Stimulated activated CD4-positive, alpha-beta T cell treated with anti-CD3 and anti-CD28 coated beads, Interleukin-15, amount 100 ng/mL, for 1 hour (primary cell): ENCODE measurements at places on chromosomes 4 and X.

GRCh38 chr4:16687845-16688244, 210.6 kb downstream of the LDB2 start:
- no peak for DNase-seq

DNA sequence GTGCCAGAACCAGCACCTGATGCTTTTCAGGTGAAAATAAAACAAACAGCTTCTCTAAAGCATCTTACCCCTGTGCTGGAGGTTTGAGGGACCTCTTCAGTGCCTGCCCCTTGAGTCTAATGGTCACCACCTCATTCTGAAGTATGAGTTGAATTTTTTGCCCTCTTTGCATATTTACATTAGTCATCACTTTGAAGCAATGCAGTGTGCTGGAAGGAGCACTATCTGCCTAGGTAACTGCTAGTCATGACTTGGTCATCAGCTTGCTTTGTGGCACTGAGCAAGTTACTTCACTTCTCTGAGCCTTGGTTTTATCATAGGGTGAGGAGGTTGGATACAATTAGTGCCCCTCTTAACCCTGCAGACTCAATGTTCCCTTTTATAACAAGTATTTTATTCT, 44.9 kb downstream of the SPATA18 start:
- DNase-seq = no peak

DNA sequence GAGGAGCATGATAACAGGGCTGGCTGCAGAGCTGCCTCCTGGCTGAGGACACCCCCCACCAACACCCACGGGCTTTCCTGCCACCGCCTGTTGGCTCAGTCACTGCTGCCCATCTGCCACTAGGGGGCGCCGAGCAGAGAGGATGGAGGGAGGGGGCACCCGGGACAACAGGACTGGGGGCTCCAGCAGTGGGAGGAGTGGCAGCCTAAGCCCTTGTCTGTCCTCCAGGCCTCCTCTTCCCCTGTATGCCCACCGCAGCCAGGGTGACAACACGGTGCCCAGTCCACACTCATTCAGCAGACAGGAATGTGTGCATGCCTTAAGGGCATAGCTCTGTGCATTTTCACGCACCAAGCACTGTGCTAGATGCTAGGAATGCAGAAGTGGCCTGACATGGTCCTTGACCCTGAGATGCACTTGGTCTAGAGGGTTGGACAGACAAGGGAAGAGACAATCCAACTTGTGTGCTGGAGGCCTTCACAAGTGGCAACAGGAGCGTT, 149.9 kb downstream of the AMMECR1 start:
- peak; percentile 12 for DNase-seq

DNA sequence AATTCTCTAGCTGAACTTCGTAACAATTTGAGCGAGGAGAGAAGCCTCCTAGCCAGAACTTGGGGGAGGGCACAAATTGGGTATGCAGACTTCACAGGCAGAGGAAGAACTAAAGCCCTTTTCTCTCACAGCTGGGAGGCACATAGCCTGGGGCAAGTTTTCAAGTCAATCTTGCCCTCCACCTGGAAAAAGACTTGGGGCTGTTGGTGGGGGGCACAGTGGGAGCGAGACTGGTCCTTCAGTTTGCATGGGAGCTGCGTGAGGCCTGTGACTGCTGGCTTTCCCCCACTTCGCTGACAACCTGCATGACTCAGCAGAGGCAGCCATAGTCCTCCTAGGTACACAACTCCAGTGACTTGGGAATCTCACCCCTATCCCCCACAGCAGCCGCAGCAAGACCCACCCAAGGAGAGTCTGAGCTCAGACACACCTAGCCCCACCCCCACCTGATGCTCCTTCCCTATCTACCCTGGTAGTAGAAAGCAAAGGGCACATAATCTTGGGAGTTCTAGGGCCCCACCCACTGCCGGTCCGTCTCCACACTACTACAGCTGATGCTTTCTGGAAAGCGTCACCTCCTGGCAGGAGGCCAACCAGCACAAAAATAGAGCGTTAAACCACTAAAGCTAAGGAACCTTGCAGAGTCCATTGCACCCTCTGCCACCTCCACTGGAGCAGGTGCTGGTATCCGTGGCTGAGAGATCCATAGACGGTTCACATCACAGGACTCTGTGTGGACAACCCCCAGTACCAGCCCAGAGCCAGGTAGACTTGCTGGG, 160.8 kb downstream of the CBLL2 start:
- no peak for DNase-seq

DNA sequence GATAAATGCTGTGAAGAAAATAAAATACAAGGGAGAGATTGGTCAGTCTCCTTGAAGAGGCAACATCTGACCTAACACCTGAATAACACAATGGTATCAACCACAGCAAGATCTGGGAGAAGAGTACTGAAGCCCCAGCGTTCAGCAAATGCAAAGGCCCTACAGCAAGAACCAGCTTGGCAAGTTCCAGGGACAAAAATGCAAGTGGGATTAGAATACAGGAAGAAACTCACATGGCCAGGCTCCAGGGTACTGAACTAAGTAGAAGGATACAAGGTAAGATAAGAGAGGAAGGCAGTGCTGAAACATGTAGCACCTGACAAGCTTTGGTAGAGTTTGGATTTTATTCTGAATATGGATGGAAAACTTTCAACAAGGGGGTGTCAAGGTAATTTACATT, 3.6 kb downstream of the SMIM14 start:
- DNase-seq = no peak

GRCh38 chrX:21193196-21193595, 181.0 kb upstream of the CNKSR2 start:
- DNase-seq = no peak

GRCh38 chrX:2554891-2555290, 54.1 kb upstream of the DHRSX start:
- no peak for DNase-seq

DNA sequence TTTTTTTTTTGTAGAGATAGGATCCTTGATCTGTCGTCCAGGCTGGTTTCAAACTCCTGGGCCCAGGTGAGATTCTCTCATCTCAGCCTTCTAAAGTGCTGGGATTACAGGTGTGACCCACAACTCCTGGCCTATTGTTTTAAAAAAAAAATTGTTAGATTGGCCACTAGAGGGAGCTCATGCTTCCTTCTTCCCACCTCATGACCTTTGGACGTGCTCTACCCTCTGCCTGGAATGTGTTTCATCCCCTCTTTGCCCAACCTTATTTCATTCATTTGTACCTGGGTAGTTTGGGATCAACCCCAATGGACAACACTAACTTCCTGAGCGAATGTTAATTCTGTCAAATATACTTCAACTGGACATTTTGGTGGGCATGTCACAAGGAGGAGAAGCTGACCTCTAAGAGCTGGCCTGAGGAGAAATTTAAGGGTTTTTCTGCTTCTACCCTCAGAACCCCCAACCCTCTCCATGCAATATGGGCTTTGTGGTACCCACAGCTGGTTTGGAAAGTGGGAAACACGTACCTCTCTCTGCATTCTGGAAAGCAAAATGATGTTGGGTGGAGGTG, 6.4 kb downstream of the PPEF2 start:
- DNase-seq = no peak

DNA sequence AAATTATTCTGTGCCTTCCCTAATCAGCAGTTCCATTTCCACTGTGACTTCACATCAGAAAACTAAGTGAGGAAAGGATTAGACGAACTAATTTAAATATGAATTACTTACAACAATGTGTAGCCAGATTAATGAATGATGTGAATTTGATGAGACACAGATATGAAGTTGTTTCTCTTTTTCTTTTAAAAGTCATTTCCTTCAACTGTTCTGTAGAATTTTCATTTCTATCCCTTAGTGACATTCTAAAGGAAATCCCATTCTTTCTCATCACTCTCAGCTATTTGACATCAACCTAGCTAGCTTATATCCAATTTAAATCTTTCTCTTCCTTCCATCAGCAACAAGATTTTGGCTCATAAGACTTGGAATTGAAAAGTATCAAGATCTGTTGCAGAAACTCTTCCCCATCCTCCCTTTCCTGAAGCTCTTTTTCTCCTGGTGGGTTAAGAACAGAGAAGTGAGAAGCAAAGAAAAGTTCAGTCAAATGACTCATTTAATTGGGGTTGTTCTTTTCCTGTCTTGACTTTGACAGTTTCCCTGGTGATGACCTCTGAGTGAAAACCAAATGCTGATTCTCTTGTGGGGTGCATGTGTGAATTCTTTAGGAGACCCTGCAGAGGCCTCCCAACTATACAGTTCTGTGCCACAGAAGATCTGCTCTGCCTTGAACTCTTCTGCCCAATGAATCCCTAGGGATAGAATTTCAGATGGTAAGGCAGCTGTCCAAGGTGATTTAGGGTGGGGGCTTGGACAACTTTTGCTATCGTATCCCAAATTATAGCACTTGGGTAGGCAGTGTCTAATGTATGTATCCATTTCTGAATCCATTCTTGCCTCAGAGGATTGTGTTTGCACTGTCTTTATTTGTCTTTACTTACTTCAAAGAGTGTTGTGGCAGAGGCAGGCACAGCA, 232.5 kb upstream of the GPRIN3 start:
- no peak for DNase-seq

- DNase-seq = no peak
These were observed 41.6 kb downstream of the ARHGAP10 start for GRCh38 chr4:147773261-147774184.

DNA sequence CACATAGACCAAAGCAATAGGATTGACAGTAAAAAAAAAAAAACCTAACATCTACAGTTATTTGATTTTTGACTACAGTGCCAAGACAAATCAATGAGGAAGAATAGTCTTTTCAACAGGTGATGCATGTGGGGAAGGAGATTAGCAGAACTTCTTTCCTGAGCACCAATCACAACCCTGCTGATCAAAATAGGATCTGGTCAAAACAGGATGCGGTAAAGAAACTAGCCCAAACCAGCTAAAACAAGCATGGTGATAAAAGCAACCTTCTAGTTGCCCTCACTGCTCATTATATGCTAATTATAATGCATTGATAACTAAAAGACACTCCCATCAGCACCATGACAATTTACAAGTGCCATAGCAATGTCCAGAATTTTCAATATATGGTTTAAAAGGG, 667.5 kb downstream of the GRXCR1 start:
- no peak for DNase-seq

DNA sequence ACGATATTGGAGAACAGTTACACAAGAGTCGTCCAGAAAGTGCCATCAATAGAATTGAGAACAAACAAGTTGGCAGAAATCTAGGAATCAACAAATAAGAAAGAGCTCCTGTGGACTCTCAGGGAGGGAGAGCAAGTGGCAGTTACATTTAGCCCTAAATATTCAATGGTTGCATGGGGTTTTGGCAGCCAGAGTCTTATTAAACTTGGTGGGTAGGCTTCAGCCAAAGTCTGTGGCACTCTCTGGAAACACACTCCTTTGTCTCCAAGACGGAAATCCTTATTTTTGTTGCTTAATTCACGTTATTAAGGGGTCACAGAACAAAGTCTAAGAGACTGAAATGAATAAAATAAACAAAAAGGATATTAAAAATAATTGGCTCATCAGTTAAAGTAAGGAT, 742.2 kb upstream of the ATOH1 start:
- no peak for DNase-seq

DNA sequence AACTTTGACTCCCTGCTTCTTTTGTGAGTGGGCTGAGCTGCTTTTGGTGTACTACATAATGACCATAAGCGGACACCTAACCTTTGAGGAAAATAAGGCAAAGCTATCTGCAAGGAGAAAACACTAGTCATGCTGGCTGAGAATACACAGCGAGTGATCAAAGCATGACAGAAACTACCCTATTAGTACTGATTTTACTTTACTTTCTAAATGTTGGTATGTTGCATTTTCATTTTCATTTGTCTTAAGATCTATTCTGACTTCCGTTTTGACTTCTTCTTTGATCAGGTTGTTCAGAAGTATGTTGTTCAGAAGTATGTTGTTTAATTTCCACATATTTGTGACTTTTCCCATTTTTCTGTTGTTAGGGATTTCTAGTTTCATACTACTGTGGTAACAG, 361.1 kb downstream of the TRAM1L1 start:
- DNase-seq = no peak

GRCh38 chrX:44344194-44344593, 722 bp upstream of the EFHC2 start:
- DNase-seq = peak; percentile 21

DNA sequence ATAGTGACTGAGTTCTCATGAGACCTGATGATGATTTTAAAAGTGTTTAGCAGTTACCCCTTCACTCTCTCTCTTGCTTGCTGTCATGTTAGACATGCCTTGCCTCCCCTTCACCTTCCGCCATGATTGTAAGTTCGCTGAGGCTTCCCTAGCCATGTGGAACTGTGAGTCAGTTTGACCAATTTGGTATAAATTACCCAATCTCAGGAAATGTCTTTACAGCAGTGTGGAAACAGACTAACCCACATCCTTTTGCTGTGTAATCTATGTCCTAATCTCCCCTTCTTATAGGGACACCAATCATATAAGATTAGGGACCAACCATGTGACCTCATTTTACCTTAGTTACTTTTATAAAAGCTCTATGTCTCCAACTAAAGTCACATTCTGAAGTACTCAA, 677.8 kb downstream of the ADGRL3 start:
- no peak for DNase-seq

GRCh38 chrX:134004084-134004483, 18.7 kb upstream of the GPC3 start:
- DNase-seq = no peak

- DNase-seq = no peak
These were observed 2614.2 kb downstream of the PCDH7 start for GRCh38 chr4:33334416-33334815.

DNA sequence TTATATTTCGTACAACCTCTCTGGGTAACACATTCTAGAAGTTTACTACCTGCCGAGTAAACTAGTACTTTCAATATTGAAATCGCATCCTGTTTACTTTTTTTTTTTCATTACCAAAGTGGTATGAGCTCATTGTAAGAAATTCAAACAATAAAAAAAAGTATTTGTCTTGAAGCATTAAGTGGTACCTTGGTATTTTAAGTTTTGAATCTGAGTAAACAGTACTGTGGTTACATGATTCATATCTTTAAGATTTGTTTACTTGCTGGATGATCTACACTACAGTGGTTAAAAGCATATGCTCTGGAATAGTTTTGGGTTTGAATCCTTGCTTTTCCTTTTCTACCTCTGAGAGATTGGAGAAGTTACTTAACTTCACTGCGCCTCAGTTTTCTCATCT, 3.8 kb upstream of the MMGT1 start:
- DNase-seq = no peak

DNA sequence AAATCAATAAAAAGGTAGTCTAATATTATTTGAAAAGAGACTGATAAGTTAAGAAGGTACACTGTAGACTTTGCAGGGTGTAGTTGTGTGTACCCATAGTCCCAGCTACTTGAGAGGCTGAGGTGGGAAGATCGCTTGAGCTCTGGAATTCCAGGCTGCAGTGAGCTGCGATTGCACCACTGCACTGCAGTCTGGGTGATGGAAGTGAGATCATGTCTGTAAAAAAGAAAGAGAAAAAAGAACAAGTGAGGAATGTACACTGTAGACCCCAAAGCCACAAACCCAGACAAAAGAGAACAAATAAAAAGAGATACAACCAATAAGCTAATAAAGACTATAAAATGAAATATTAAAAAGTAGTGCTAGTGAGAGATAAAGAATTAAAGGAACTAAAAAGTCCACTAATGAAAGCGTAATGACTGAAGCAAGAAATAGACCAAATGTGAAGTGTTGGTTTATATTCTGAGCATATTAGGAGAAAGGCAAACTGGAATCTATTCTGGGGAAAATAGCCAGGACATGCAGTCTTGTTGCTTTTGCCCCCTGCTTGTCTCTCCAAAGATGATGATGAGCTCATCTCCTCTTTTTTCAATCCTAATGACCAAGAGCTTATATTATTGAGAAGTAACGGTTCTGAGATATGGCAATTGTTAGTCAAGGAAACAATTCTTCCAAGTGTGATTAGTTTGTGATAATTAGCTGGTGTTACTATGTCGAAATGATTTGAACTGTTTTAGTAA, 19.1 kb downstream of the GSX2 start:
- DNase-seq = no peak

- no peak for DNase-seq
These were observed 84.3 kb downstream of the REPS2 start for GRCh38 chrX:17030580-17031270.

- DNase-seq = no peak
These were observed 137.6 kb downstream of the NPNT start for GRCh38 chr4:106032851-106033286.
